ENCODE measurements at places on chromosomes 11 and 22. TPM values are rescaled to one million over a fixed set of nuclear protein-coding genes. Genes with fewer than 3 reads are reported as not detected.

CECR2 gene
- 4.4 TPM for polyA plus RNA-seq

NRXN2 gene
- 0.65 TPM for polyA plus RNA-seq

OR52I1 gene
- not detected for polyA plus RNA-seq

DNA sequence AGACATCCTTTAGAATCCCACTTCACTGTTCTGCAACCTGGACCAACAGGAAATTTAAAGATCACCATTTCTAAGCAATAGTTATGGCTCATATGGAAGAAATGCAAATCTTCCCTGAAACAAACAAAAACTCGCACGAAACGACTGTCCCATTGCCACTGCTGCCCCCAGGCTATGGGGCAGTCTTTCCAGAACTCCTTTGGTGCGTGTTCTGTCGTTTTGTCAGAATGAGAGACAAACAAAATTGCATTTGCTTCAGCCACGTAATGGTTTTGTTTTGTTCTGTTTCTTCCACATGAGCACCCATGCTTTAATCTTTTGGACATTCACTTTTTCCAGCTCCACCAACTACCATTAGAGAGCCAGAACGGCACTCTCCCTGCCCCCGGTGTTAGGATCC, 10.8 kb upstream of the FBLN1 start:
- H3K36me3 ChIP-seq, result no peaks in the 10 kb centered on the region
- no peak overlapping the region for H3K4me3 ChIP-seq
- H3K27me3 ChIP-seq, result peaks cover 6% of the 10 kb centered on the region

DNA sequence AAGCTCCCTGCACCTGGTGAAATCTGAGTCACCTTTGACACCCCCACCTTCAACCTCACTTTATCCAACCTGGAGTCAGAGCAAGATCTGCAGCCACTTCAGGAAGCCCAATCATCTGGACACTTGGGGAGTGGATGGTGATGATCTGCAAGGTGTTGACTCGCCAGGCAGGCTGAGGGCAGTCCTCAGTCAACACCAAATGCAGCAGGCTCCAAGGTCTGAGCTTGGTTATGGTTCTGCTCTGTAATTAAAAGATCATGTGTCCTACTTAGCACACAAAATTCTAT, 446.9 kb downstream of the BRD1 start:
- H3K27me3 ChIP-seq, result peaks cover 5% of the 10 kb centered on the region
- H3K36me3 ChIP-seq, result no peaks in the 10 kb centered on the region
- no peak for DNase-seq
- no peaks in the 10 kb centered on the region for H3K4me1 ChIP-seq

DNA sequence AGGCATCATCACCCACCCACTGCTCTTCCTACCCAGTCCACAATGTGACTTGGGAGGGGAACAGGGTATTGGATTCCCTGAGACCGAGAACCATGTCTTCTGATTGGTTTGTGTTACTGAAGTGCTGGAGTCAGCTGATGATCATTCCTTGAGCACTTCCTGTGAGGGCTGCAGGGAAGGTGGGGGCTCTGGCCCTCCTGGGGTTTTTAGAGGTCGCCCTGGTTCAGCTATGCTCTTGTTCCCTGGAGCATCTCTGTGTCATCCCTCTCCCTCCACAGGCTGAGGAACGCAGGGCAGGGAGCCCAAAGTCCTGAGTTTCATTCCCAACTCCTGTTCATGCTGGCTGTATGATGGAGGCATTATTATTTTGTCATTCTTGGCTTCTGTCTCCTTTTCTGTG, 6.7 kb downstream of the ZC3H7B start:
- H3K27ac ChIP-seq, result peak overlapping the region; percentile 10
- no peak overlapping the region for H3K4me3 ChIP-seq
- no peak for DNase-seq
- H3K4me1 ChIP-seq, result peaks cover 12% of the 10 kb centered on the region

GRCh38 chr11:23769214-23769613, 727.6 kb upstream of the LUZP2 start:
- H3K27ac ChIP-seq, result no peak overlapping the region
- no peak overlapping the region for H3K4me3 ChIP-seq
- no peaks in the 10 kb centered on the region for H3K36me3 ChIP-seq
- no peaks in the 10 kb centered on the region for H3K4me1 ChIP-seq
- DNase-seq, result no peak

Measured in heart left ventricle (tissue), 16 donors.